ENCODE measurements at places on chromosomes 7 and 10.

GRCh38 chr7:20260223-20260622, 43.0 kb upstream of the MACC1 start:
- no peaks in the 10 kb centered on the region for H3K4me1 ChIP-seq
- H3K27ac ChIP-seq, result no peak overlapping the region
- DNase-seq, result no peak
- H3K27me3 ChIP-seq, result no peaks in the 10 kb centered on the region

DNA sequence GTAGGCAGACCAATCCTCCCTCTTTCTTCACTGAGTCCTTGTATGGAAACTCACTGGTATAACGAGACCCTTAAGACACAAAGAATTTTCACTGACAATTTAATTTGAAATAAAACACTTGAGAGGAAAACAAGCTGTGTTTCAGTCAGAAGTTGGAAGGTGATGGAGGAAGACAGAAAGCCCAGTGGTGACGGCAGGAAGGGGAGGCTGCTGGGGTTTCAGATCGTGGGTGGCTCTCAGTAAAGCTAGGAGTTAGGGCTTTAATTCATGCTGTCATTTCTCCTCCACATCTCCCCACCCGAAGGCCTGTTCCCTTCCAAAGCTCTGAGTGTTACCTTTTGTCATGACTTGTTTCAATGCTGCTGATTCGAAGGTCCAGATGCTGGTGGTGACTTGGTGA, 605.2 kb upstream of the DPP6 start:
- no peaks in the 10 kb centered on the region for H3K4me1 ChIP-seq
- no peak overlapping the region for H3K4me3 ChIP-seq
- no peak for DNase-seq
- H3K36me3 ChIP-seq, result no peaks in the 10 kb centered on the region
- no peak overlapping the region for H3K27ac ChIP-seq
- no peaks in the 10 kb centered on the region for H3K27me3 ChIP-seq

DNA sequence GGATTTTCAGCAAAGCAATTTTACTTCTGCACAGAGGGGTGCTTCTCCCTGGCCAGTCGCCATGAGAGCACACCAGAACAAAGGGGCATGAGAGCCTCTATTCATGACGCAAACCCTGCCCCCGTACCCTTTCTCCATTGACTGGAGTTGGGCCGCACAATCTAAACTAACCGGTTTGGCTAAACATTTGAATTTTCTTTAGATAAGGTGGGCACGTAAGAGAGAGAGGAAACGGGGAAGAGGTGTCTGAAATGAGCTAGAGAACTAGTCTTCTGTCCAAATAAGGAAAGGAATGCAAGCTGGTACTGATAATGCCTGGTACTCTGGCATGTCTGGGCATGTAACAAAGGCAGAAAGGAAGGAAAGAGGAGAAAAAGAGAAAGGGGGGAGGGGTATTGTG, 13.2 kb upstream of the SCIN start:
- no peaks in the 10 kb centered on the region for H3K27me3 ChIP-seq
- no peaks in the 10 kb centered on the region for H3K4me1 ChIP-seq
- H3K4me3 ChIP-seq, result no peak overlapping the region

DNA sequence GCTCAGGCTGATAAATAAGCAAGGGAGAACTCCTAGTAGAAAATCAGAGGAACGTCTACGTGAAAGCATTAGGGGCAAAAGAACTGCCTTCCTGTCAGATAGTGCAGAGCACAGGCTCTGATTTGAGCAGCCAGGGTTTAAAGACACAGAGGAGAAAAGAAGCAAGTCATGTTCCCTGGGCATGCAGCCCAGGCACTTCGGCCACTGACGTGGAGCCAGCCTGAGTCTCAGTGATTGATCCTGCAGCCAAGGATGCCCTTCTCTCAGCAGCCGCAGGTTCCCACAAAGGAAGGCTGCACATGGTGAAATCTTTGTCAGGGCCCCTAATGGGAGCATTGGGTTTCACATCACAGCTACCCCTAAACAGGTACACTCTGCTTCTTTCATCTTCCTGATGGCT, 161.7 kb upstream of the HPS1 start:
- no peaks in the 10 kb centered on the region for H3K36me3 ChIP-seq
- no peak overlapping the region for H3K4me3 ChIP-seq
- no peaks in the 10 kb centered on the region for H3K4me1 ChIP-seq
- no peak for DNase-seq
- H3K27me3 ChIP-seq, result no peaks in the 10 kb centered on the region

DNA sequence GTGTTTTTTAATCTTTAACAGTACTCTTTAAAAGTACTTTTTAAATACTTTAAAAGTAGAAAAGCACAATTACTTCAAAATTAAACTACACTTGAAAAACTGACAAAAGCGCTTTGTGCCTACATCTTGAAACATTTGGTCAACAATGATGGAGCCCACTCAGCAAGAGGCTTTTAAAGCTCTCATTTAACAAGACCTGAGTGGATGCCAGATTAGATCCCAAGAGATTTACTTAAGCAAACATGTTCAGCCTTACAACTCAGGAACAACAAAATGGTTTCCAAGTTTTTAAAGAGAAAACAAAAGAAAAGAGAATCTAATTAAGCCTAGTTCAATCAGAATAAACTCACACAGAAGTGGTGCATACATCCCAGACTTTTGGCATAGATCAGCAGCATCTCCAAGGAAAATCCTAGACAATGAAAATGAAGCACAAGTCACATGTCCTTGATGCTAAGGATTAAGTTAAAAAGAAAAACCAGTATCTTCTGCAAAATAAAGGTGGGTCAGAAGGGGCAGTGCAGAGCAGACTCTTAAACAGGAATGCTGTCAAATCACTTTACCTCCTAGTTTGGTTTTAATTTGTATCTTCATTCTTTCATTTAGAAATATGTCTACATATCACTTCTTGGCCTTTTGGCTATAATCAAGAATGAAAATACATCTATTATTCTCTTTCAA, 26.2 kb downstream of the HIBADH start:
- DNase-seq, result no peak
- no peaks in the 10 kb centered on the region for H3K27me3 ChIP-seq
- no peaks in the 10 kb centered on the region for H3K4me1 ChIP-seq

DNA sequence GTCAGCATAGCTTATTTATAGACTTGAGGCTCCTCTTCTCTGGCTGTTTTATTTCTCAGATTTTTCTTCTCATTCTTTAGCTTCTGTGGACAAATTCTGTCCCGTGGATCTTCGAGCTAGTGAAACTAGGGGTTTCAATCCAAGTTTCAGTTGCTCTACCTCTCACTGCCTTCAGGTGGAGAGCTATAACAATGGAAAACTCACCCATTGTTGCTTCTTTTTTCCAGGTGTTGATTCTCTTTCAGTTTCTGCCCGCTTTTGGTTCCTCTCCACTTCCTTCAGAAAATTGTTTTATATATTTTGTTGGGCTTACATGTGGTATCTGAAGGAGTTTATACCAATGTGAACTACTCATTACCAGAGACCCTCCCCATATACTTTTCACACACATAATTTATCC, 266.1 kb downstream of the TCF7L2 start:
- no peak overlapping the region for H3K27ac ChIP-seq
- H3K4me1 ChIP-seq, result no peaks in the 10 kb centered on the region
- no peaks in the 10 kb centered on the region for H3K36me3 ChIP-seq

DNA sequence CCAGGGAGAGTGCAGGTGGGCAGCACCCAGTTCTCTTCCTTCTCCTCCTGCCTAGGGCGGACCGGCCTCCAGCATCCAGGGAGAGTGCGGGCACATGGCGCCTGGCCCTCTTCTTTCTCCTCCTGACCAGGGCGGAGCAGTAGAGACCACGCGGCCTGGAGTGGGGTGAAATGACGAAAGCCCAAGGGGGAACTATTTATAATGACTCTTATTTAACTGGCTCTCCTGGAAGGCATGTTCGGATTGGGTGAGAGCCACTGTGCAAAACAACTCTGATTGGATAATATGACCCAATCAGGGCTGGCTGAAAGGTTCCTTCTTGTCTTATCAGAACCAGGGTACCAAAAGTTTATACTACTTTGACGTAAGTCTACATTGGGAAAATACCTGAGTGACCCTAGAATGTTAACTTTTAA, 63.1 kb downstream of the ZNF37A start:
- no peaks in the 10 kb centered on the region for H3K27me3 ChIP-seq
- H3K27ac ChIP-seq, result no peak overlapping the region
- no peaks in the 10 kb centered on the region for H3K36me3 ChIP-seq
- H3K4me1 ChIP-seq, result no peaks in the 10 kb centered on the region
- H3K4me3 ChIP-seq, result no peak overlapping the region
- DNase-seq, result no peak

GRCh38 chr7:148049068-148049467, 541.5 kb upstream of the C7orf33 start:
- H3K27me3 ChIP-seq, result no peaks in the 10 kb centered on the region
- no peak overlapping the region for H3K27ac ChIP-seq
- no peaks in the 10 kb centered on the region for H3K36me3 ChIP-seq

DNA sequence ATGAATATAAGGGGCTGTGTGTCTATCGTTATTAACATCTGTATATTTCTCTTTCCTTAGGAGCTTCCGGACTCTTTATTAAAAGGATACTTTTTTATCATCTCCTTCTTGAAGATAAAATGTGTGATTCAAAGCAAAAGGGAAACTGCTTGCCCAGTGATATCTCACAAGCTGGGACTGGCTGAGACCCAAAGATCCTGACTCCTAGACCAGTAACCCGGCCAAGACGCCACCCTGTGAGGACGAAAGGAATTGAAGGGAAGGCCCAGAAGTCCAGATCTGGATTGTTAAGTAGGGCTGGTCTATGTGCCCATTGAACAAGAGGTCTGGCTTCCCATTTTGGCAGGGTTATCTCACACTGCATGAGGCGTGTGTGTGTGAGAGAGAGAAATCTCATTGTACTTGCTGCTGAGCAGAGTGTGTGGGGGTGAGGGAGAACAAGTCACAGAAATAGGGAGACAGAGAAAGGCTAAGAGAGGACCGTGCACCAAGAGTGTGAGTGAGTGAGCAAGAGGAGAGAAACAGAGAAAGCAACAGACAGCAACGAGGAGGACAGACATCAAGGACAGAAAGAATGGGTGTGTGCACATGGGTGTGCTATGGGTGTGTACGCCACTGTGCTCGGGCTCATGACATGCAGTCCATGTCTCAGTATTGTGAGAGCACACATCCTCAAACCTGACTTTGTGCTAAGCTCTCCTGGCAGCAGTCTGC, 75.4 kb downstream of the PLXNA4 start:
- H3K27me3 ChIP-seq, result no peaks in the 10 kb centered on the region
- H3K4me3 ChIP-seq, result no peak overlapping the region
- no peaks in the 10 kb centered on the region for H3K36me3 ChIP-seq
- H3K4me1 ChIP-seq, result no peaks in the 10 kb centered on the region
- no peak overlapping the region for H3K27ac ChIP-seq

DNA sequence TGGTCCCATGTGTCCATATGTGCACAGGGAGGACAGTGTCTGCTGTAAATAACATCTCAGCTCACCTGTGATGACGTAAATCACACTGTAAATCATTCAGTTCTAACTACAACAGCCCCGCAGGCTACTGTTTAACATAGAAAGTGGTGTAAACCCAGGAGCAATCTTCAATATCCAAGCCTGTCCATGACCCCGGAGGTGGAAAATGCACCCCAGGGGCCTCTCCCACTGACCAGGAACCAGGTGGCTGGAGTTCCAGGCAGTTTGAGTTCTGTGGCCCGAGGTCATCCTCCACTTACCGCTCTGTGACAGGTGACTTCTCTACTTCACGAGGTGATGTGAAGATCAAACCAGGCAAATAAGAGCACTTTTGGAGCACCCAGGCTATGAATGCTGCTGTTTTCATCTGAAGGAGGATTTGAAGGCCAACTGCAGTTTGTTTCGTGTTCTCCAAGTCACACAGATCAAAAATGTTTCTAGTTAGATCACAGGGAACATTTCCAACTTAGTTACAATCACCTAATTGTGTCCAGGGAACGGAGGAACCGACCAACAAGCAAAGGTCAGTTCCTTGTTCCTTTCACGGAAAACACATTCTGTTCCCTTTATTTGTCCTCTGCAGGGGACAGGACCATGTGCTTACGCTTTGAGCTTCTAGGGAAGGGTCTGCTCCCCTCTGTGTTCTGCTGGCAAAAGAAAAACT, 131.8 kb downstream of the WDR37 start:
- no peak overlapping the region for H3K27ac ChIP-seq
- H3K4me3 ChIP-seq, result no peak overlapping the region
- DNase-seq, result no peak

DNA sequence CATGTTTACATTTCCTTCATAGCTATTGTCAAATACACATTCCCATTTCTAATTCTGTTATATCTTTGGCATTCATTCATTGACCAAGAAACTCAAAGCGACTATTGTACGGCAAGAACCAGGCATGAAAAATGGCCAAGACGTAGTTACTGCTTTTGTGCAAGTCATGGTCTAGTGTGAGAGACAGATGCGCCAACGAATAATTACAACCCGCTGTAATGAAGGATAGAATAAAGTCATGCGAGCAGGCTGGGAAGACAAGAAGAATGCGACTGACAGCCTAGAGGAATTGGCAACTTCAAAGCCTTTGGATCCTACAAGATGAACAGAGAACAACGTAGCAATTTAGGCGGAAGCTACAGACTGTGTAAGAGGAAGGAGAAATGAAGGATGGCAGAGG, 221.2 kb downstream of the CALN1 start:
- no peak overlapping the region for H3K27ac ChIP-seq
- H3K4me3 ChIP-seq, result no peak overlapping the region
- H3K4me1 ChIP-seq, result peaks cover 2% of the 10 kb centered on the region
- DNase-seq, result no peak
- no peaks in the 10 kb centered on the region for H3K27me3 ChIP-seq
- no peaks in the 10 kb centered on the region for H3K36me3 ChIP-seq

DNA sequence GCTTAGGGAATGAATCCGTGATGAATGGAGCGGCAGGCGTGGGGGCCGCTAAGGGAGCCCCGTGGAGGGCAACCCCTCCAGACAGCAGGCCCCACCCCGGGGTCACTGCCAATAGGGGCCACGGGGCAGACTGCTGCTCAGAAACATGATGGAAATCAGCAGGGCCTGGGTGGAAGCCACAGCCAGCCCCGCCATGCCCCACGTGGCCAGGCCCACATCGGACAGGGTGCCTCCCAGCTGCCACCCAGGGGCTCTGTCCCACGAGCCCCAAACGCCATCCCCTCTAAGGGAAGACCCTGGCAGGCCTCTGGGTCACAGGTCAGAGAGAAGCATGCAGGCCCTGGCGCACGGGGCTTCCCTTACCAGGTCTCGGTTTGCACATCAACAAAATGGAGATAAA, 28.4 kb downstream of the TNRC18 start:
- H3K27me3 ChIP-seq, result no peaks in the 10 kb centered on the region
- no peak overlapping the region for H3K4me3 ChIP-seq
- no peak overlapping the region for H3K27ac ChIP-seq
- peaks cover 2% of the 10 kb centered on the region for H3K36me3 ChIP-seq
- H3K4me1 ChIP-seq, result no peaks in the 10 kb centered on the region
- no peak for DNase-seq

DNA sequence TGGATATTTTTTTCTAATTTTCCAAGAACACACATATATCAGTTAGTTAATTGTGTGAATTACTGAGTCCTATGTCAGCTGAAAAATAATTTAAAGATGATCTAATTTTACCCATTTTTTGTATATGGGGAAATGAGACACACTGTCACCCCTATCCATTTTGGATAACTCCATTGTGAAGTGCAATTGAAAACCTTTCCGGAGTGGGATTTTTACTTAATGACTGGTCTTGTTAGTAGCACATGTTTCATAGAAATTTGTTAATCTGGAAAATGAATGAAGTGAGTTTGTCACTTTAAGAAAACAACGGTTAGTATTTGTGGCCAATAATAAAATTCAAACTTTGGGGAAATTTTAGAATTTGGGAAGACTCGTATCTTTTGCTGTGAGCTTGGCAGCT, 2.0 kb downstream of the GARS1 start:
- H3K36me3 ChIP-seq, result peaks cover 11% of the 10 kb centered on the region
- no peaks in the 10 kb centered on the region for H3K4me1 ChIP-seq
- H3K27me3 ChIP-seq, result no peaks in the 10 kb centered on the region
- no peak overlapping the region for H3K4me3 ChIP-seq
- no peak overlapping the region for H3K27ac ChIP-seq
- DNase-seq, result no peak

GRCh38 chr7:115618676-115619075, 411.9 kb downstream of the TFEC start:
- H3K4me1 ChIP-seq, result no peaks in the 10 kb centered on the region
- no peak overlapping the region for H3K27ac ChIP-seq
- H3K4me3 ChIP-seq, result no peak overlapping the region
- H3K27me3 ChIP-seq, result no peaks in the 10 kb centered on the region
- DNase-seq, result no peak
